Left lung (tissue), 14 donors: ENCODE measurements at places on chromosomes 7 and 10. TPM values are rescaled to one million over a fixed set of nuclear protein-coding genes. Genes with fewer than 3 reads are reported as not detected.

The TUBB8 gene
- 0.55 TPM for polyA plus RNA-seq

- DNase-seq, result no peak
Observed at GRCh38 chr10:65234261-65234660, 1691.6 kb upstream of the LRRTM3 start.

DNA sequence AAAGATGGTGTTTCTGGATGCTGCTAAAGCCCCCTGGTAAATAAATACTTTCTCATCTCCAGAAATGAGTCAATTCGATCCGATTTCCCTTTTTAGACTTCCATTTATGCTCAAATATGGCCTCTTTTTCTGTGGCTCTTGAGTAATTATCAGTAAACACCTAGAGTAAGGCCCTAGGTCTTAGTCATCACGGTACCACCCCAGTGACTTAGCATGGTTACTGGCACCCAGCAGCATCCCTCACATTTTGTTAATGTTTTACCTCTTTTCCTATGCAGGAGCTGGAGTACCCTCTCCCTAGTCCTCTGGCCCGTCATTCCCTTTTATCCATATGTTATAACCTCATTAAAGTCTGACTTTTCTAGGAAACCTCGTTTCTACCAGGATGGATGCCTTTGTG lies 19.5 kb downstream of the CHN2 start:
- no peak for DNase-seq

GRCh38 chr7:124713086-124713485 lies 52.5 kb downstream of the GPR37 start:
- DNase-seq, result no peak

DNA sequence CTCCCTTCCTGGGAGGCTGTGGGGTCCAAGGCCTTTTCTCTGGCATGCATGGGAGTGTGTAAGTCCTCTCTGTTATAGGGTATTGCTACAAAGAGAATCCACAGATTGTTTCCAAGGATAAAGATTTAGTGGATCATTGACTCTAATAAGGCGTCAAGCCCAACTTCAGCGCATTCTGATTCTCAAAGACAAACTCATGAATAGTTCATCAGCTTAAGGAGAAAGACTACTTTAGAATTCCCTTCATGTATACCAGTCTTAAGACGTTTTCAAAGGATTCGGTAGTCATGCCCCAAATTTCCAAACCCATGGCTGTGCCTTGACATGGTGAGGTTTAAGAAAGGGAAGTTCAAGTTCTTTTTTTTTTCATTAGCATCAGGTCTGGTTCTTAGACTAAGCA lies 46.6 kb upstream of the ABLIM1 start:
- no peak for DNase-seq

The BTBD16 gene
- 0.18 TPM for polyA plus RNA-seq

DNA sequence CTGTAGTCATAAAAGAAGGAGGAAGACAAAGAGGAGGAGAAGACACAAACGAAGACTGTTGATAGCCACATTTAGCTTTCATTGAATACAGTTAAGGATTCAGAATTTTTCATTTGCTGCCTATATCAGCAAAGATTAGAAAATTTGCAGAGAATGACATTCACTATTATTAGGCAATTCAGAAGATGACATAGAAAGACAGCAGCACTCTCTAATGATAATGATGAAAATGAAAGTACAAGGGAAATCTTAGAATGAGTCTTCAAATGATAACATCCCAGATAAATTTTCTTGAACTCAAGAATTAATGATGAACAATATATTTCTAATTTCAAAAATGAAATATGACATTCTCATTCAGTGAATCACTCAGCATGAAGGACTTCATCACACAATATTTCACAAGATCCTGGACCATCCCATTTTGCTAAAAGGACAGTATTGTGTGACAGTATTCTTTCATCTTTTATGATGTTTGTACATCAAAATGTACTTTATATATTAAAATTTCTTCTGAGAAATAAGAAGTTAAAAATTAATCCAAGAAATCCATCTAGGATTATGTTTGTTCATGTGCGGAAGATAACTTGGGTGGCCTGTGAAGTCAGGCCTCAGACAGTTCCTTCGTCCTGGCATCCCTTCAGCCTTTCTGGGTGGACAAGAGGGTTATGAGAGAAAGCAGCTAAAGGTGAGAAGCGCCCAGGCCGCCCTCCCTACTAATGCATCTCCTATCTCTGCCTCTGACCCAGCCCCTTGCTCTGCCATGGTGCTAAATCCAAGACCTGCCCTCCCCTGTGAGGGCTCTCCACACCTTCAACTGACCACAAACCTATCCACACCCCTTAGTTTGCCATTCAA lies 47.4 kb upstream of the CAMK2B start:
- DNase-seq, result no peak

- DNase-seq, result no peak
Observed at GRCh38 chr10:31820096-31820495, 108.5 kb downstream of the ARHGAP12 start.

The PIP gene
- not detected for polyA plus RNA-seq

The TMEM270 gene
- polyA plus RNA-seq, result not detected

The EN2 gene
- polyA plus RNA-seq, result not detected

- DNase-seq, result no peak
Observed at GRCh38 chr7:100443096-100443840, 7.0 kb upstream of the PPP1R35 start.

DNA sequence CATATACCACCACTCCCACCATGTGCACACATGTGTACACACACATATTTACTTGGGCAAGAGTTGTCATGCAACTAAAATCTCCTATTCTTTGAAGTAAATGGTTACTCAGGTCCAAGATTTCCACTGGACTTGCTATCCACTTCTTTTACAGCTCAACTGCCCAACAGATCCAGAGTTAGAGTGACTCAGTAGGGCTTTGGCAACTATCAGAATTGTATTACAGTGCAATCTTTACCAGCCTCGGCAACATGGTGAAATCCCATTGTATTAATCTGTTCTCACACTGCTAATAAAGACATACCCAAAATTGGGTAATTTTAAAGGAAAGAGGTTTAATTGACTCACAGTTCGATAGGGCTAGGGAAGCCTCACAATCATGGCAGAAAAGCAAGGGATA lies 51.9 kb upstream of the ABLIM1 start:
- no peak for DNase-seq
